ENCODE measurements at places on chromosomes 1 and 21. TPM values are rescaled to one million over a fixed set of nuclear protein-coding genes. Genes with fewer than 3 reads are reported as not detected.

The RNU1-3 gene
- total RNA-seq = 2,470 TPM

The TFF3 gene
- 0.77 TPM for total RNA-seq

- H3K36me3 ChIP-seq = no peaks in the 10 kb centered on the region
- H3K4me1 ChIP-seq = no peaks in the 10 kb centered on the region
- no peak overlapping the region for H3K4me3 ChIP-seq
These were observed 445.7 kb downstream of the AMY1C start for GRCh38 chr1:104195395-104195794.

- H3K4me1 ChIP-seq = no peaks in the 10 kb centered on the region
- H3K27me3 ChIP-seq = no peaks in the 10 kb centered on the region
- H3K27ac ChIP-seq = peak overlapping the region; percentile 60
- no peak overlapping the region for H3K4me3 ChIP-seq
- DNase-seq = no peak
These were observed 45.6 kb upstream of the CSF1 start for GRCh38 chr1:109864930-109865612.

DNA sequence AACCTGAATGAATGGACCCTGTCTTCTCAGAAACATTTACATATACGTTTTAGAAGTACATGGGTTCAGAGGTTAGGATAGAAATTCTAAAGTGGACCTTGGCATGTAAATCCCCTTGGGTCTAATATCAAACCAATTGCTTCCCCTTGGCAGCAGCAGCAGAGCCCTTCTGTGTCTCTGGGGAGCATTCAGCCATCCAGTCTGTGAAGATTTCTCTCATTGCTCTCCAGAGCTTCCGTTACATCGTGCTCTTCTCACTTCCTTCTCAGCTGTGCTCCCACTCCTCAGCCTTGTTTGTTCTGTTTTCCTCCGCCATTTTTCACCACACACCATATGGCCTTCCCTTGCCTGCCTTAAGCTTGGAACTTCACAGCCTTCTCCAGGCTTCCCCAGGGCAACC is 61.5 kb upstream of the ATP1B1 start:
- no peaks in the 10 kb centered on the region for H3K36me3 ChIP-seq
- no peak overlapping the region for H3K27ac ChIP-seq
- H3K4me3 ChIP-seq = no peak overlapping the region
- no peaks in the 10 kb centered on the region for H3K27me3 ChIP-seq
- peaks cover 9% of the 10 kb centered on the region for H3K4me1 ChIP-seq

The RAB42 gene
- total RNA-seq = 13.1 TPM

The TMEM63A gene
- total RNA-seq = 14.9 TPM

- no peak for DNase-seq
- H3K4me1 ChIP-seq = peaks cover 21% of the 10 kb centered on the region
- H3K36me3 ChIP-seq = no peaks in the 10 kb centered on the region
- H3K27me3 ChIP-seq = no peaks in the 10 kb centered on the region
These were observed 44.6 kb downstream of the GLUL start for GRCh38 chr1:182347019-182347418.

The NEXN gene
- 470 TPM for total RNA-seq

The RPRD2 gene
- 19.7 TPM for total RNA-seq

- no peak for DNase-seq
- no peaks in the 10 kb centered on the region for H3K27me3 ChIP-seq
These were observed 43.9 kb downstream of the SUSD4 start for GRCh38 chr1:223319905-223320580.

DNA sequence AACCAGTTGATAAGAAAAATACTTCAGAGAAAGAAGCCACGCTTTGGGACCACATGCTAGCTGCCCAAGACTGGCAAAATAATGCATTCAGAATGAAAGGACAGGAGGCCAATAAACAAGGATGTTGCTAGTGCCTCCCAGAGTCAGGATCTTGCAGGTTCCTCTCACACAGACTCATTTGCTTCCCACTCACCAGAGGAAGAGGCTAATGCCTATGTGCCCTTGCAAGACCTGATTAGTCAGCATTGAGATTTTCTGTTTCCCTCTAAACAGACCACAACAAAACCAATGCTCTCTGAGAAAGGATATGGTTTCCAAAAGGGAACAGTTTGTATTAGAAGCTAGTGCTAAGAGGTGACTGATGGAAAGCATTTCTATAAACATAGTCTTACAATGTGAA is 85.7 kb downstream of the NRDC start:
- H3K4me3 ChIP-seq = no peak overlapping the region
- DNase-seq = no peak
- no peaks in the 10 kb centered on the region for H3K27me3 ChIP-seq
- peaks cover 23% of the 10 kb centered on the region for H3K36me3 ChIP-seq

The IL22RA1 gene
- not detected for total RNA-seq

DNA sequence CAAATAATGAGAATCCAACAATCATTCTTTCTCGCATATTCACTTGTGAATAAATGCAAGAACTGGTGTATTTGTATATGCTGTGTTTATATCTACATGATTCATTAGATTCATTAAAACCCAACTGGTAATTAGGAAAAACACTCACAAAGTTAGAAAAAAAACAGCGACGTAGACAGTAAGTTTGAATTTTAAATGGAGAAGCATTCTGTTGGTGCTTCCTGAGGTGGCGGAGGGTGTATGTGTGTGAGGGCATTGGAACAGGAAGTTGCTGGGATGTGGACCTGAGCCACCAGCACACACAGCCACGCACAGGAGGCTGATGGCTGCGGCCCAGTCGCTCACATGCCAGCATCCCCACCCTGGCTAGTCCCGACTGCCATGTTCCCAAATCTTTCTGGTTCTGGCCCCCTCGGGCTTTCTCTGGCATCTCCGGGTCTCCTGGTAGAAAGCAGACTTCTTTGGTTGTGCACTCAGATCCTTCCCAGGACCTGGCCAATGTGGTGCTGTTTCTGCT is 121.6 kb upstream of the IRF2BP2 start:
- peaks cover 42% of the 10 kb centered on the region for H3K4me1 ChIP-seq
- H3K27ac ChIP-seq = no peak overlapping the region
- H3K27me3 ChIP-seq = no peaks in the 10 kb centered on the region
- no peak overlapping the region for H3K4me3 ChIP-seq

DNA sequence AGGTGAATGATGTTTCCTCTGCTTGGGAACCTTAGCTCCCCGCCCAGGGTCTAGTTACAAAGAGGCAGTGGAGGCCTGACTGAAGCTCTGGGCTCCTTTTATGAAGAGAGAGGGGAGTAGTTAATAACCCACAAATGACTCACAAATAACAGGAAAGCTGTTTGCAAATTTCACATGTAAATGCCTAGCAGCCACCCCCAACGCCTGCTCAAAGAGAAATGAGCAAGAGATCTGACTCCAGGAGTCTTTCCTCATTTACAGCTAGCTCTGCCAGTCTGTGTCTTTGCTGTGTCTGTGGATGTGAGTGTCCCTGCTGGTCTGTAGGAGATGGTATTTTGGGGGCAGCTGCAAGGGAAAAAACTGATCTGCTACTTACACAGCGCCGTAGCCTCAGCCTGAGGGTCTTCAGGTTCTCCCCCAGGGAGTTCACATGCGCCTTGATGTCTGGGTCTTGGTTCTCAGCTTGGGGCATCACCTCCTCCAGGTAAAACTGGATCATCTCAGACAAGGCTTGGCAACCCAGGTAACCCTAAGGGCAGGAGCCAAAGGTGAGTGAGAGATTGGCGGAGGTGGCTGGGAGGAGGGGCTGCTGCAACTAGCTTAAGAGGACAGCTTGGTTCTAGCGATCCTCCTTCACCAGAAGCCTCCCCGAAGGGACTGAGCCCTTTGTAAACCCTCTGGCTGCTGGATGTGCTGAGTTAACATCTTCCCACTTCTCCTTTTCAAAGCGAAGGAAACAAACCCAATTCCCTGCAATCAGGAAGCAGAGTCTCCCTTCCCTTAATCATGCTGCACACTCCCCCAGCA is at the start of gene IL19:
Gene IL19, plus strand, starts transcription at position 243 of the 807 bp plus-strand sequence. CDS start 65,890 bp downstream, outside the sequence.
- peak; percentile 12 for DNase-seq
- H3K4me1 ChIP-seq = peaks cover 90% of the 10 kb centered on the region
- H3K4me3 ChIP-seq = peak within 1 kb of the TSS; percentile 51
- H3K36me3 ChIP-seq = no peaks in the 10 kb centered on the region
- H3K27ac ChIP-seq = no peak within 1 kb of the TSS

DNA sequence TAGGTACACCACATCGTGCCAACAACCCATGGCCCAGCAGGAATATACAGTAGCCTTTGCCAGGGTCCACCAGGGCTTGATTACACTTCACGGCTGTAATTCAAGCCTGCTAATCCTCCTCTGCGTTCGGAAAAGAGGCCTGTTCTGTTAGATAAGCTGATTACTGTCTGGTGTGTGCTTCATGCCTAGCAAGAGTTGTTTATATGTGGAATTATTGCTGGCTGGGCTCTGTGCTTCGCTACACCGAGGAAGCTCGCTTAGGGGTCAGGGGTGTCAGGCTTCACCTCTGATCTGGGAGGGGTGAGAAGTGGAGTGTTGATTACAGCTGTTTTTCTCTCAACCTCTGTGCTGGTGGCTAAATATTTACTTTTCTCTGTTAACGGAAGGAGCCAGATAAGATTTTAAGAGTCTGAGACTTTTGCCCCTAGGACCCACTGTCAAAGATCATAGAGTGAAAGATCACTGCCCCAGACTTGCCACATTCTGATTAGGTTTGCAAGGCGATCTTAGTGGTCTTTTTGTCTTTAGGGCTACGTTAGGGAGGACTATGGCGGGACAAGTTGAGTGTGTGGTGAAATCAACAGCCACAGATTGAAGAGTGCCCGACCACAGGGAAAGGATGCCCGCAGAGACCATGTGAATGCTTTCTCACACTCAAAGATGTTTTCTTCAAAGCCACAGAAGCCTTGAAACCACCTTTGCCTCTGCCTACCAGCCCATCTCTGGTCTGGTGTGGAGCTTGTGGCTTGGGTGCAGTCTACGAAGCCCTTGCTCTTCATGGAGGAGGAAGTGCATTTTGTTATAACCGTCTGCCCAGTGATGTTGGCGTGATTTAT is 216.1 kb downstream of the PBX1 start:
- H3K4me3 ChIP-seq = no peak overlapping the region
- H3K27me3 ChIP-seq = no peaks in the 10 kb centered on the region
- DNase-seq = no peak
- no peaks in the 10 kb centered on the region for H3K4me1 ChIP-seq

The GRIK3 gene
- total RNA-seq = 1.6 TPM

DNA sequence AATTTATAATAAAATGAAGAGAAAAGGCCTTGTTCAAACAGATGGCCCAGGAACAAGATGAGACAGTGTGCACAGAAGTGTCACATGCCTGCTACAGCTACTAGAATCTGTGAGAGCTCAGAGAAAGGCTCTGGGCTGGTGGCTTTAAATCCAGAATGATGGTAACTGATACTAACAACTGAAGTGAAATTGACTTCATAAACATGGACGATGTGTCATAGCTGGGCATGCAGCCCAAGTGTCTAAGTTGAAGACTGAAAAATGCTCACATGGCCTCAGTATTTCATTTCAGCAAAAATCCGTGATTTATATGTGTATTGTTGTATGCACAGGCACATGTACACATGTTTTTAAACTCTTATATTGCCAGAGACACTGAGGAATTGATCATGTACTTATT is 208.3 kb upstream of the RUNX1 start:
- no peaks in the 10 kb centered on the region for H3K27me3 ChIP-seq
- H3K4me3 ChIP-seq = no peak overlapping the region
- peak overlapping the region; percentile 79 for H3K27ac ChIP-seq
- peaks cover 10% of the 10 kb centered on the region for H3K4me1 ChIP-seq

Data from heart left ventricle (tissue), 16 donors.